Fibroblast of mammary gland (primary cell): ENCODE measurements at places on chromosomes 7 and 10.

- no peak for DNase-seq
These were observed 2.8 kb upstream of the SMARCD3 start for GRCh38 chr7:151251328-151251688.

- DNase-seq: peak; percentile 61
These were observed 10.0 kb upstream of the KMT2E start for GRCh38 chr7:105003872-105004510.

- no peak for DNase-seq
These were observed 105.1 kb upstream of the GPR22 start for GRCh38 chr7:107364787-107365186.

DNA sequence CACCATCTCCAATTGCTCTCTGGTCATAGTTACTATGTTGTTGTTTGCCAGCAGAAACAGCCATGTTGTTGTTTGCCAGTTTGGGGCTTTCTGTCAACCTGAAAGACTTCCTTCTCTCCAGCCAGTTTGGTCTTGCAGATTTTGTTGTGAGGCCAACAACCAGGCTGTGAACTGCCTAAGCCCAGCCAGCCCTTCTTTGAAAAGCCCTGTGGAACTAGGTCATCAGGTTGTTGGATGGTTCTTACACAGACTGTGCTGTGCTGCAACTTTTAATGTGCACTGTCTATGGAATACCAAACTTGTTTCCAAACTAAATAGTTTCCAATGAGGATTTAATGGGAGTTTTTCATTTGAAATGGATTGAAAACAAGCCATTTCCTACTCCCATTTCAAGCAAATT lies 592.7 kb upstream of the GALNT17 start:
- no peak for DNase-seq

- DNase-seq: no peak
These were observed 118.4 kb upstream of the INSYN2A start for GRCh38 chr10:127314797-127315196.

- no peak for DNase-seq
These were observed 462.4 kb downstream of the DNAJB6 start for GRCh38 chr7:157799076-157799685.

- DNase-seq: no peak
These were observed 131.9 kb downstream of the DGKB start for GRCh38 chr7:14770614-14771013.

- no peak for DNase-seq
These were observed 5.7 kb upstream of the ZMIZ1 start for GRCh38 chr10:79063071-79063491.

- no peak for DNase-seq
These were observed 189.6 kb downstream of the DNAJC1 start for GRCh38 chr10:21813946-21814345.

- DNase-seq: no peak
These were observed 70.4 kb downstream of the CDK1 start for GRCh38 chr10:60848680-60849079.

- DNase-seq: no peak
These were observed 25.8 kb downstream of the STN1 start for GRCh38 chr10:103892181-103892580.

DNA sequence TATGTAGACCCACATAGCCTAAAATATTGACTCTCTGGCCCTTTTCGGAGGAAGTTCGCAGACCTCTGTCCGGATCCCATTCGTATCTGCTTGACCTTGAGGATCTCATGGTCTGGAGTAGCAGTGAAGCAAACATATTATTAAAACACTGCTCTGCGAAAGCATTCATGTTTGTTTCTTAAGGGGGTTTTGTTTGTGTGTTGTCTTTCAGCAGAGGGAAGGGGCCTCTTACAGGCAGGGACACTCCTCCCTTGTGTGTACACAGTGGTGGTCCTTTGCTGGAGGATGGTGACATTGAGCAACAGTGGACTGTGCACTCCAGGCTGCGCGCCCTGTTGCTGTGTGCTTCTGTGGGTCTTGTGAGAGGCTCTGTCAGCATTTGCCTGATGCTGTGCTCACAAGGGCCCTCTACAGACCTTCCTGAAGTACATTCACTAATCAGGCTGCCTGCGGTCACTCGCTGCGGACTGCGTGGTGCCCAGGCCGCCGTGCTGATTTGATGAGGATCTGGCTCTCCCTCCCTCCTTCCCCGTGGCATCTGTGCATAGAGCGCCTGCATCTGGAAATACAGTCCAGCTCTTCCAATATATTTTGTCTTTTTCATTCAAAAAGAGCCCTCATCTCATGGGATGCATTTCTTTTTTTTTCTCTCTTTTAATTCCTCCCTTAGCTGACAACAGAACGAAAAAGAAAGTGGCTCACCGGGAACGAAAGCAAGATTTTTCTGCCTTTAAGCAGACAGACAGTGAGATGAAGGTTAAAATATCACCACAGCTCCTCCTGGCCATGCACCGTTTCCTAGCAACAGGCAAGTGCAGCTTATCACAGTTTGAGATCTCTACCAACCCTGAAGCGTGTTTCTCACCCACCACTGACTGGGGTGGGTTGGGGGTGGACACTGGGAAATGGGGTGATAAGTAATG lies 135.8 kb downstream of the CNNM2 start:
- DNase-seq: peak; percentile 81

GRCh38 chr7:92656121-92656520 lies 65.9 kb upstream of the FAM133B start:
- DNase-seq: no peak

DNA sequence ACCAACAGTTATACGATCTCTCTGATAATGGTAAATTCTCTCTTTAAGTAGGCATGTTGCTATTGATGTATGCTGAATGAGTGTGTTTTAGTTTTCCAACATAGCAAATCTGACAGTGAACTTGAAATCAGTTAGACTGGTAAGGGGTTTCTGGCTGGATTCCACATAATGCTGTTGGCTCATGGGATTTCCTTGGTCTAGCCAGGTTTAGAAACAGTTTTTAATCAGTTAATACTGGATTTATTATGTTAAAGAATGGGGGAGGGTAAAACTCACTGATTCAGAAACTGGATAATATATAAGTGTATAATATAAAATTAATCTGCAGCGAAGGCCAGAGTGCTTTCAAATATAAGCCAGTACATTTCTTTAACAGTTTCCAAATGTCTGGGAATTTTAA lies 55.6 kb downstream of the PCDH15 start:
- DNase-seq: no peak

- no peak for DNase-seq
These were observed 46.2 kb upstream of the PLCE1 start for GRCh38 chr10:93947524-93947923.

GRCh38 chr7:1859266-1860035 lies 189.4 kb downstream of the ELFN1 start:
- DNase-seq: no peak

DNA sequence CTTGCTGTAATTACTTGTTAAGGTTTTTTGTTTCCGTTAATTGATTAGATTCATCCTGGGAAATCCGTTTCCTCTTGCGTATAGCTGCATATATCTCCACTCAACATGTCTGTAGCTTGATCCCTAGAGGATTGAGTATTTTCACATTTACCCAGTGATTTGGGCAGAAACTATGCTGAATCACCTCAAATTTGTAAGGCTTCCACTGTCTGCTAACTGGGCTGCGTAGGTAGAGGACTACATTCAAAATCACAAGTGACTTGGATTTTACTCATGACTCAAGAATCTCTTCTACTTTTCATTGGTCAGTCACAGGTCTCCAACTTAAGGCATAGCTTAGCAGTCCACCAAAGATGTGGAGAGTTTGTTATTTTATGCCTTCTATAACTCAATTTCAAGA lies 141.8 kb downstream of the POLR1F start:
- DNase-seq: peak; percentile 94

- peak; percentile 88 for DNase-seq
These were observed 44.8 kb upstream of the FAM133B start for GRCh38 chr7:92634924-92635519.

DNA sequence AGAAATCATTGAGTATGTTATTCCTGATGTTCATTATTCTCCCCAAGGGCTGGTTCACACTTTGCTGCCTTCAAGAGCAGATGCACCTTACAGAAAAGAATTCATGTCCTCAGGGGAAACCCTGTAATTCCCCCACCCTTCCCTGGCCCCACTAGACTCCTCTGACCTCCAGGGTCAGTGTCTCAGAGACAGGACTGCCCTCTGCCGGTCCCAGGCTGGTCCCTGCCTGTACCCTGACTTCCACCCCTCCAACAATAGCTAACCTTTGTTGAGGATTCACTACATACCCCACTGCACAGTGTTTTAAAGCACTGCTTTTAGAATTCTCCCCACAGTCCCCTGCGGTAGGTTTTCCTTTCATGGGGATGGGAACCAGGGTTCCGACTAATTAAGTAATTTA lies 4.4 kb upstream of the SEPHS1 start:
- no peak for DNase-seq

GRCh38 chr10:76089556-76090180 lies 658.2 kb downstream of the LRMDA start:
- DNase-seq: no peak

DNA sequence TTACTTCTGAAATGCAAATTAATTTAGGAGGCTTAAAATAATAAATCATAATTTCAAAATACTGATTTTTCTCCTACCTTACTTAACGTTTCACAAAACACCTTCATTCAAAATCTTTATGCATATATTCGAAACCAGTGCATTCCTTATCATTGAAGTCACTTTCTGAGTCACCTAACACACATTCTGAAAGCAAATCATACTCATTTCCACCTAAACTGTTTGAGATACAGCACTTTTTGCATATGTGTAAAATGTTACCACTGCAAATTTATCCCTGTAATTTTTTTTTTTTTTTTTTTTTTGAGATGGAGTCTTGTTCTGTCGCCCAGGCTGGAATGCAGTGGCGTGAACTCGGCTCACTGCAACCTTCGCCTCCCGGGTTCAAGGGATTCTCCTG lies 15.7 kb downstream of the PPP3CB start:
- peak; percentile 61 for DNase-seq

GRCh38 chr7:21651697-21652096 lies 108.9 kb downstream of the DNAH11 start:
- DNase-seq: no peak

DNA sequence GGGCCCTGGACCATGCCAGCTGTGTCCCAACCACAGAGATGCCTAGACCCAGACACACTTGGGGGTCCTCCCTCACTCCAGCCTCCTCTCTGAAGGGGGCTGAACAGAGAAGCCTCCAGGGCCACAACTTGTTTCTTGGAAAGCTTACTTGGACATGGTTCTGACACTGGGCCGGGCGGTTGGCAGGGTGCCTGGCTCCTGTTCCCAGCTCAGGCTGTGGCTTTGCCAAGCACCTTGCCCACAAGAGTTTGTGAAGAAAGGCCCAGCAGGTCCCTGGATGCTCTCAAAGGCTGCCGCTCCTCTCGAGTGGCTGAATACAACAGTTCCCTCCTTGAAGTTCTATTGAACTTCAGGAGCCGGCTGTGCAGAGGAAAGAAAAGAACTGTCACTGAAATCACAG lies 181.6 kb downstream of the PTPN20 start:
- no peak for DNase-seq

- DNase-seq: peak; percentile 50
These were observed 70.0 kb downstream of the AMPH start for GRCh38 chr7:38561166-38561565.

GRCh38 chr10:114323023-114323422 lies 81.3 kb downstream of the AFAP1L2 start:
- no peak for DNase-seq

DNA sequence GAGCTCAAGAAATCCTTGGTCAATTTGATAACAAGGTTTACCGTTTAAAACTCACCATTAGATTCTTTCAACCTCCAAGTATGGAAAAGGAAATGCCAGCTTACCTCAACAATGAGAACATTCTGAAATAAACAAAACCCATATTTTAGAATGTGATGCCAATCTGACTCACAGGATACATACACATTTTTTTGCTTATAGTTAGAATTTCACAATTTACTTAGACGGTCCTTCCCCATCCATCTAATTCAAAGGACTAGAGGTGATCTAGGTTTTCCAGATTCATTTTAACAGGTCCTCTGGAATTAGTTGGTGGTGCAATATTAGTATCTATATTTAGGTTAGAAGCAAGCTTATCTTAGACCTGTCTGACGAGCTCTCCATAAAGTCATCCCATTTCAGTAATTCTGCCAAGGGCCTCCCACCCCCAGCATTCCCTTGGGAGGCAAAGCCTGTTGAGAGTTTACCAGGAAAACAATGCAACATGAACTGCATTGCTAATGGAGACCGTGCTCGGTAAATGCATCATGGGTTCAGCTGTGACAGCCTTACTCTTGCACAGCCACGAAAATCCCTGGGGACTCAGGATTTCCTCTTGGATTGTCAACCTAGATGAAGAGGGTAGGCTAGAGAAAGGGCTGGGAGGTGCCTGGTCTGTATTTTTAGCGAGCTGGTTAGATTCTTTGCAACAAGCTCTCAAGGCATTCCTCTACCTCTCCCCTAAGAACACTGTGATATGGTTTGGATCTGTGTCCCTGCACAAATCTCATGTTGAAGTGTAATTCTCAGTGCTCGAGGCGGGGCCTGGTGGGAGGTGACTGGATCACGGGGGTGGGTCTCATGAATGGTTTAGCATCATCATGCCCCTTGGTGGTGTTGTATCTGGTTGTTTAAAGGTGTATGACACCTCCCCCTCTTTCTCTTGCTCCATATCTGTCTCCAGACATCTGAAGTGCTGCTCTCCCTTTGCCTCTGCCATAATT lies 93.8 kb downstream of the PRTFDC1 start:
- DNase-seq: peak; percentile 83

DNA sequence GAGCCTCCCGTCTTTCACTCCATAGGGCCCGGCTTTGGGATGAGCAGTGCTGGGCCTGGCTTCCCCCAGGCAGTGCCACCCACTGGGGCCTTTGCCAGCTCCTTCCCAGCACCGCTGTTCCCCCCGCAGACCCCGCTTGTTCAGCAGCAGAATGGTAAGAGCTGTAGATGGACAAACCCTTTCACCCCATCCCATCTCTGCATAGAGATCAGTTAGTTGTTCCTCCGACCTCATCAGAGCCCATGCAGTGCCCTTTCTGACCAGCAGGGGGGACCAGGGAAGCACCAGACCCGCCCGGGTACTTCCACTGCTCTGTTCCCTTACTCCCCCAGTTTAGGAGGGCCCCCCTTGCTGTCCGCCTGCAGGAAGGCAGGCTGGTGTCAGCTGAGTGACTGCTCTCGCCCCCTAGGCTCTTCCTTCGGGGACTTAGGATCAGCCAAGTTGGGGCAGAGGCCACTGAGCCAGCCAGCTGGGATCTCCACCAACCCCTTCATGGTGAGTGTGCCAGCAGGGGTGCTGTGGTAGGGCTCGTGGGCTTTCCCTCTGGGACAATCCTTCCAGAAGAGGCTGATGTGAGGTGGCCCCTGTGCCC lies 9.8 kb downstream of the SAP25 start:
- DNase-seq: peak; percentile 64

- DNase-seq: no peak
These were observed 880 bp downstream of the HERC4 start for GRCh38 chr10:68074031-68074774.

DNA sequence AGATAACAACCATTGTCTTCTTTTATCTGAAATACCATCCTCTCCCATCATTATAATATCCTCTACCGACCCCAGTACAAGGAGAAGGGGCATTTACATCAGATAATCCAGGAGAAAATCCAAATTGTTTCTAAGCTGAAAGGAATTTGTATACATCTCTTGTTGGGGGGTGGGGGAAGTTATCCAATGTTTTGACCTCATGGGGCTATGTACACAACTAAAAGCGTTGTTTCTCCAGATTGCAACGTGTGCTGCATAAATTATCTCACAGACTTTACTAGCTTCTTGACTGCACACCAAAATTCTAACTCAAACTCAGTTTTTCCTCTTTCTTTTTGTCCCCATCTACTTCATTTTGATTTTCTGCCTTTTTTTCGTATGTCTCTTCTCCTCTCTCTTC lies 156.7 kb downstream of the TWIST1 start:
- no peak for DNase-seq

- DNase-seq: no peak
These were observed 2.4 kb downstream of the ZNRF2 start for GRCh38 chr7:30286749-30287148.

GRCh38 chr7:134813663-134814396 lies 34.4 kb downstream of the CALD1 start:
- DNase-seq: peak; percentile 90
